ENCODE measurements at places on chromosomes 7 and 10.

GRCh38 chr7:46360811-46361210 lies 439.7 kb upstream of the IGFBP3 start:
- no peak for DNase-seq

DNA sequence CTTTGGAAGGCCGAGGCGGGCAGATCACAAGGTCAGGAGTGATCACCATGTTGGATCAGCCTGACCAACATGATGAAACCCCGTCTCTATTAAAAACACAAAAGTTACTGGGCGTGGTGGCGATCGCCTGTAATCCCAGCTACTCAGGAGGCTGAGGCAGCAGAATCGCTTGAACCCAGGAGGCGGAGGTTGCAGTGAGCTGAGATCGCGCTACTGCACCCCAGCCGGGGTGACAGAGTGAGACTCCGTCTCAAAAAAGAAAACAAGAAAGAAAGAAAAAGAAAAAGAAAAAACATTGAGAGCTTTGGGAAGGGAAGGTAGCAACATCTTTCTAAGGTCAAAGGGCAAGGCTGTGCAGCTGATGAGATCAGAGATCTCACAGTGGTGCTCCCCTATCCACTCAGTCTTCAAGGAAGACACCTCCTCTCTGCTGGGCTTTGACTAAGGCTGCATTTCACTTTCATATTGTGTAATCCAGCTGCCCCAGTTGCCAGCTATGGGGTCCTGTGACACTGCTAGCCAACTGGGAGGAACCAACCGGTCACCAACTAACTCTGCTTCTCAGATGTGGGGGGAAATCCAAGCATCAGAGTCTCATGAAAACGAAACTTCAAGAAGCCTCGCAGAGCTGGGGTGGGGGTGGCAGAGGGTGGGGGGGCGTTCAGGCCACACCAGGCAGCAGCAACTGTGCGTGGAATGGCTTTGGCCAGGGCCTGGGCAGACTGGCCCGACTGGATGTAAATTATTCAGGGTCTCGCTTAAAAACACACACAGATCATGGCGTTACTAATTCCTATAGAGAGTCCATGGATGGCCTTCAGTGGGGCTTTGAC lies 1.5 kb downstream of the IL15RA start:
- peak; percentile 54 for DNase-seq

DNA sequence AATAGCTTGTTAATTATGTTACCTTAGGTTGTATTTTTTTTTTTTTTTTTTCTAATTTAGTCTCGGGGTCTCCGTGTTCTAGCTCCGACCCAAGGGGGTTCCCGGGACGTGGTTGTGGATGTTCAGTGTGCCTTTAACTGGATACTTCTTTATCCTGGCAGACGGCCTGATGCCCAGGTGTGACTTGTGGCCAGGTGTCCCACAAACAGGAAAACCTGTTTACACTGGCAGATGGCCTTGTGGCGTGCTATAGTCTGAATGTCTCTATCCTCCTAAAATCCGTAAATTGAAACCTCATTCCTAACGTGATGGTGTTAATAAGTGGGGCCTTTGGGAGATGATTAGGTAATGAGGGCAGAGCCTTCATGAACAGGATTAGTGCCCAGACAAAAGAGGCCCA lies 546.4 kb upstream of the C7orf33 start:
- no peak for DNase-seq

- DNase-seq, result no peak
Observed at GRCh38 chr7:75987026-75987804, 7.2 kb downstream of the TMEM120A start.

Measured in AG10803 (cell line).